ENCODE measurements at places on chromosomes 6 and 20. TPM values are rescaled to one million over a fixed set of nuclear protein-coding genes. Genes with fewer than 3 reads are reported as not detected.

GRCh38 chr20:16758454-16759180 is 10.5 kb downstream of the OTOR start:
- no peak for DNase-seq

- DNase-seq: no peak
Measured at GRCh38 chr6:39992861-39993622, 58.8 kb upstream of the MOCS1 start.

- DNase-seq: no peak
Measured at GRCh38 chr20:36312724-36313441, 6.7 kb downstream of the DLGAP4 start.

GRCh38 chr20:36532388-36532787 is 8.9 kb upstream of the MYL9 start:
- no peak for DNase-seq

DNA sequence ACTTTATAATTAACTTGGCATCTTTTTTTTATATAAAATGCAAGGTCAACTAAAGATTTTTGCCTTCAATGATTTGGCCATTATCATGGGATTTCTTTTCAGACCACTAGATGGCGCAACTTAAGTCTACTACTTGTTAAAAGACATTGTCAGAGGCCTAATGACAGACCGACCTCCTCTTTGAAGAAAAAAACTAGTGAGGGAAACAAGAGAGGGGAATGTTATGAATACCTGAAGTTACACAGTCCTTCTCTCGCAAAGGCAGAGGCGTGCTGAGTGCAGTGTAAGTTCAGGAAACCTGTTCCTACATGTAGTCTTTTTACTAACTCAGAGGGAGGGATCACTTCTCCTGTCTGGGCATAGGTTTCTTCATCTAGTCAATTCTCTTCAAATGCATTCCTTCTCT is 9.3 kb downstream of the TRAPPC3L start:
- DNase-seq: no peak

DNA sequence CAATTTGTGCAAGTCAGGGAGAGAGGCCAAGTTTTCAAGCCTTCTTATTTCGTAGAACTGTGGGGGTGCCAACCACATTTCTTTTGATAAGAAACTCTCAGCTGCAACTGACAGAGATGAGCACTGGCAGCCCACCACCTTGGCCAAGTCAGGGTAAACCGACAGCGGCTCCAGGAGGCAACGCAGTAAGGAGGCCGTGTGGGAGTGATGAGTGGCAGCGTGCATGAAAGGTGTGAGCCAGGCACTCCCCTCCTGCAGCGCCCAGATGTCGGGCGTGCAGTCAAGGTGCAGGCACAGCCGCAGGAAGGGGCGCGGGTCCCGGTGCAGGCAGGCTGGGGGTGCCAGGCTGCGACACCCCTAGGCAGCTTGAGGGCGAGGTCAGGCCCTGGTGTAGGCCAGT is 49.2 kb upstream of the HDAC2 start:
- DNase-seq: no peak

The PXT1 gene
- total RNA-seq: not detected

The PDE10A gene
- total RNA-seq: 1.5 TPM

The CCN6 gene
- not detected for total RNA-seq

The CAP2 gene
- 7.4 TPM for total RNA-seq

All from right lobe of liver (tissue), 6 donors.